ENCODE measurements at places on chromosomes 12 and 14.
A peak's percentile ranks its signal among the peaks of the same experiment; 100 is the strongest.

DNA sequence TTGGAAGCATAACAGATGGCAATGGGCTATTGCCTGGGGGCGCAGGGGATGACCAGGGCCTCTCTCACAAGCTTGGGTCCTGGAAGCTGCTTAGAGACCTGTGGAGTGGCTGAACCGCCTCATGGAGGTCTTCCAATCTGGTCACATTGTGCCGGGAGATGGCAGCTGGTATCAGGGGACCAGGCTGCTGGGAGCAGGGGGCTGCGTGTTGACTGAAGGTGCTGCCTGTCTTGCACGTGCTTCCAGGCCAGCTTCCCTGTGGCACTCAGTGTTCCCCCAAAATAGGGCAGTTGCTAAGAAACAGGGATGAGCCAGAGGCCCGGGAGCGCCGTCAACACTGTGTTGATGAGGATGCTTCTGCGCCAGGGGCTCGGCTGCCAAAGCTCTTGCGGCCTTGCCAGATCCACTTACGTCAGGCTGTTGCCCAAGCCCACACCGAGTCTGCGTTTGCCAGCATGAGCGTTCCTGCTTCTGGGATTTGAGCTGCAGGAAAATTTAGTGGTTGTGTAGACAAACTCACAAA, 39.8 kb downstream of the ELK3 start:
- H3K36me3 ChIP-seq: no peaks in the 10 kb centered on the region
- no peak overlapping the region for H3K4me3 ChIP-seq
- peaks cover 43% of the 10 kb centered on the region for H3K4me1 ChIP-seq
- no peak for DNase-seq
- peaks cover 11% of the 10 kb centered on the region for H3K27me3 ChIP-seq

GRCh38 chr12:102480406-102480805, at the start of gene IGF1:
IGF1 (minus strand) TSS chr12:102480563; CDS start chr12:102480381, 182 bp downstream.
- DNase-seq: no peak
- no peaks in the 10 kb centered on the region for H3K36me3 ChIP-seq
- peaks cover 23% of the 10 kb centered on the region for H3K4me1 ChIP-seq
- no peak within 1 kb of the TSS for H3K4me3 ChIP-seq

DNA sequence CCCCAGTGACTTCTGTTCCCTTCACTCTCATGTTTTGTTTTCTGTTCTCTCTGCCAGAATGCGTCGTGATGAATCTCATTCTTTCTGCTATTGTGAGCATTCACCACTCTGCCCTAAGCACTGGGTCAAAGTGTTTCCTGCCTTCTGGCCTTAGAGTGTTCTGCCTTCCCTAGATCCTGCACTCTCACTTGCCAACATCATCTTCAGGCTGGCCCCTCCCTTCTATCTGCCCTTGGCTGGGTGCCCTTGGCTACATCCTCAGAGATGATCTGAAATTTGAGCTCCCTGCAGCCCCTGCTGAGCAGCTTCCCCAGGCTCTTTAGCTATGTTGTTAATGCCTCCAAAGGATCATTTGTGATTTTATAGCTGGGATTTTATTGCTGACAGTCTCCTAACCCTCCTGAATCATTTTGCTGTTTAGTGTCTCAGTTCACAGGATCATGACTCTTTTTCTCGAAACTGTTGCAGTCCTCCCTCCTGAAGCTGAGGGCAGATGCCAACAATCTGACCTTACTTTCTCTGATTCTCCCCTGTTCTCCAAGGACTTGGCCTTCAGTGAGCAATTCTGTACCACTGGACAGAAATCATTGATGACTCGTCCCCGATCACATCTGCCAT, 4.5 kb downstream of the DHRS2 start:
- H3K4me3 ChIP-seq: no peak overlapping the region
- H3K27ac ChIP-seq: no peak overlapping the region
- no peak for DNase-seq
- no peaks in the 10 kb centered on the region for H3K36me3 ChIP-seq
- H3K4me1 ChIP-seq: no peaks in the 10 kb centered on the region
- H3K27me3 ChIP-seq: peaks cover 4% of the 10 kb centered on the region

GRCh38 chr14:36655963-36656686, 5.5 kb upstream of the PAX9 start:
- peaks cover 3% of the 10 kb centered on the region for H3K36me3 ChIP-seq
- peaks cover 18% of the 10 kb centered on the region for H3K27me3 ChIP-seq
- H3K4me1 ChIP-seq: no peaks in the 10 kb centered on the region
- H3K4me3 ChIP-seq: no peak overlapping the region
- DNase-seq: no peak
- H3K27ac ChIP-seq: no peak overlapping the region

DNA sequence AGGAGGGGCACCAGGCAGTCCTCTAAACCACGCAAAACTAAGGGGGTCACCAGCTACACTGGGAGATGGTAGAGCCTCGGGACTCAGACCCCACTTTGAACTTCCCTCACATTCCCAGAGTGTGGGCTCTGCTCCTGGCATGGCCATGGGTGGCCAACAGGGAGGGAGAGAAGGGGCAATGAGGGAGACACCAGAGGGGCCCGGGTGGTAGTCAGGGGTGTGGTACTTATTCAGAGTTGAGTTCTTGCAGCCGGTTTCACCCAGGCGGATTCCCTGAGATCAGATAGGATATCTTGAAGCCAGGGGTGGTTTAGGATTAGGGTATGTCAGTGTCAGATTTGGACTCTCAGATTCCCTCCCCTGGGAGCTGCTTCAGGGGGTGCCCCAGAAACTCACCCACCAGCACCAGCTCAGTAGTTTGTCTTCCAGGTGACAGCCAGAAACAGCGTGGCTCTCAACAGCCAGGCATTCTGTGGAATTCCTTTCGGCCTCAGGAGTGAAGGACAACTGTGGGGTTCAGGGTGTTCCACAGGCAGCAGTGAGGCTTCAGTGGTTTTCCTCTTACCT, 56.0 kb downstream of the ELK3 start:
- peaks cover 44% of the 10 kb centered on the region for H3K4me1 ChIP-seq
- H3K4me3 ChIP-seq: no peak overlapping the region
- peaks cover 40% of the 10 kb centered on the region for H3K36me3 ChIP-seq
- DNase-seq: no peak
- peak overlapping the region; percentile 77 for H3K27ac ChIP-seq
- H3K27me3 ChIP-seq: peaks cover 8% of the 10 kb centered on the region

DNA sequence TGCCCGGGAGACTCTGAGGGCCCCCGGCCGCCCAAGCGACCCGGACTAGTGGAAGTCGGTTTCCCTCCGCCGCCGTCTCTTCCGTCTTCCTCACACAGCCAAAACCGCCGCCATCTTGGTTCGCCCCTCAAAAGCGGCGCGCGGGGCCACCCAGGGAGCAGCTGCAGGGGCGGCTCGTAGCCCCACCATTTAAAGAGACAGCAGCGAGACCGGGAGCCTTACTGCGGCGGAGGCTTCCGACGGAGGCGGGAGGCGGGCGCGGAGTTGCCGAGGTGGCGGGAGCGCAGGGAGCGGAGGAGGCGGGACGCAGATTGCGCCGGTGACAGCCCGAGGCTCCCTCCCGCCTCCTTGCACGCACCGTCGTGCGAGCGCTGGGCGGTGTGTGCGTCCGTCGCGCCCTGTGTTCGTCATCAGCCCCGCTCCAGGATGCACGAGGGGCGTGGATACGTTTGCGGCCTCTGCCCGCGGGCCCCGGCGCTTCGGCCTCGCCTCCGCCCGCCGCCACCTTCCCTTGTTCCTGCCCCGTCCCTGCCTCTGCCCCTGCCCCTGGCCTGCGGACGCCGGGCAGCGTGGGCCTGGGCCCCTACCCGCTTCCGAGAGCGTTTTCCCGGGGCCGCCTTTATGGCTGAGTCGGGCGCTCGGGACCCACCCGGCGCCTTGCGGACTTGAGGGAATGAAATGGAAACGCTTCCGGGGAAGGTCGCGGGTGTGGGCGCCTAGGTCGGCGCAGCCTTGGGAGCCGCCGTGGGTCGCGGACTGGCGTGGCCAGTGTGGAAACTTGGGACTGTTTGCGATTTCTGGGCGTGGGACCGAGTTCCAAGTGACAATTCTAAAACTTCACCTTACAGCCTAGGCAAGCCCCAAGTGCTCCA, at the start of gene PPP4R3A:
TSS of gene PPP4R3A (minus strand) at position 140 of the 872 bp plus-strand sequence. CDS start 663 bp downstream, outside the sequence.
- H3K4me1 ChIP-seq: peaks cover 42% of the 10 kb centered on the region
- H3K27me3 ChIP-seq: peaks cover 16% of the 10 kb centered on the region
- peak; percentile 96 for DNase-seq
- H3K27ac ChIP-seq: peak within 1 kb of the TSS; percentile 99
- peak within 1 kb of the TSS; percentile 100 for H3K4me3 ChIP-seq
- peaks cover 7% of the 10 kb centered on the region for H3K36me3 ChIP-seq

- no peaks in the 10 kb centered on the region for H3K4me1 ChIP-seq
- DNase-seq: no peak
- no peaks in the 10 kb centered on the region for H3K36me3 ChIP-seq
- no peak overlapping the region for H3K4me3 ChIP-seq
Measured at GRCh38 chr12:84058136-84058535, 854.5 kb downstream of the SLC6A15 start.
